ENCODE measurements at places on chromosomes 12 and 14.

- no peak for DNase-seq
Observed at GRCh38 chr12:46439793-46440511, 67.4 kb upstream of the SLC38A2 start.

DNA sequence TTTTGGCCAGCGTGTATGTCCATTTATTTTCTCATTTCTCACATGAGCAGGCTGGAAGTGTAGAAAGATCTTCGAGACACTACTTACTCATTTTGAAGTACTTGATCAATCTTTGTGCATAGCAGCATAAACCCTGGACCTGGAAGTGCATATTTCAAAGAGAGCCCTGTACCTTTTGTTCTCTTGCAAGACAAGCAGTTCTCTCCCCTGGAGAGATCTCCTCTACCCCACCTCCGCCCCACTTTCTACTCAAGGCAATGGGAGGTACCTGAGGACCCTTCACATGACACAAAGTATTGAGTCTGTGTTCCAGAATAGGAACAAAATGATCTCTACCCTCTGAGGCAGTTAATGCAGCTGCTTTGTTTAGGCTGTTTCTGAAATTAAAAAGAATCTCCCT, 27.4 kb upstream of the RASSF3 start:
- no peak for DNase-seq

DNA sequence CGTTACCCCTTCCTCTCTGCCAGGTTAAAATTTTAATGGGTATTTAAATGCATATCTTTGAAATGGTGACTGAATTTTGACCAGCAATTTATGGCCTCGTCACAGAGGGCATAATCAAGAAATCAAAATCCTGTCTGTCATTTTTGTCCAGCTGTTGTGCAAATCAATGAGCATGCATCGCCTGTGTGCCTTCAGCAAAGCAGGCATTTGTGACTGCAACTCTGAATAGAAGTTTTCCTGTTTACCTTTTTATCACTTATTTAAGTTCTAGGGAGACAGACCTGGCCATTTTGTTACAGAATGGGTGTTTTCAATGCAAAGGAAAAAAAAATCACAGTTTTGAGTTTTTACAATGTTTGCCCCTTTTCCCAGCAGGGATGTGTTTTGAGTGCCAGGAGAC, 107.4 kb downstream of the PPM1A start:
- no peak for DNase-seq

DNA sequence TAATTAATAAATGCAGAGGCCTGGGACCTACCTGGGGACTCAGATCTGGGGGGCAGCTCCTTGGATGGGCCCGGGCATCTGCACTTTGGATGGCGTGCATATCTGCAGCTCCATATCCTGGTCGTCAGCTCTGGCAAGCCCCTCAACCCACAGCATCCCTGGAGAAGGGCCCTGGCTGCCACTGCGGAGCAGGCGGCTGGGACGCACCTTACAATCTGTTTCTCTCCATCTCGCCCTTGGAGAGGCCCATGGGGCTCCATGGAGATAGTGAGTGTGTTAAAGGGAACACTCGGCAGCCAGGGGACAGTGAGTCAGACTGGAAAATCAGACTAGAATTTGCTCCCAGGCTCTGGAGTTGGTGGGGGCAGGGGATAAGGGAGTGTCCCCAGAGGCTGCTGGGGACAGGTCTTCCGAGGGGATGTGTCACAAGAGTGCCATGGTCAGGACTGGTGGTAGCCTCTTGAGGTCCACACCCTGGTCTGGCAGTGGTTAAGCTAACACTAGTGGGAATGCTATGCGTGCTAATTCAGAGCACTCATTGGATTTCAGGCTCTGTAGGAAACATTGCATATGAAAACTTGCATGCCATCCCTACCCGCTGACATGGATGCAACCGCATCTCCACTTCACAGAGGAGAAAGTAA, 21.5 kb downstream of the RFLNA start:
- DNase-seq: no peak

GRCh38 chr12:108156717-108157116, 27.6 kb downstream of the WSCD2 start:
- DNase-seq: no peak

- no peak for DNase-seq
Observed at GRCh38 chr12:112331886-112332285, 50.3 kb downstream of the HECTD4 start.

- no peak for DNase-seq
Observed at GRCh38 chr12:131379738-131380137, 331.2 kb upstream of the SFSWAP start.

DNA sequence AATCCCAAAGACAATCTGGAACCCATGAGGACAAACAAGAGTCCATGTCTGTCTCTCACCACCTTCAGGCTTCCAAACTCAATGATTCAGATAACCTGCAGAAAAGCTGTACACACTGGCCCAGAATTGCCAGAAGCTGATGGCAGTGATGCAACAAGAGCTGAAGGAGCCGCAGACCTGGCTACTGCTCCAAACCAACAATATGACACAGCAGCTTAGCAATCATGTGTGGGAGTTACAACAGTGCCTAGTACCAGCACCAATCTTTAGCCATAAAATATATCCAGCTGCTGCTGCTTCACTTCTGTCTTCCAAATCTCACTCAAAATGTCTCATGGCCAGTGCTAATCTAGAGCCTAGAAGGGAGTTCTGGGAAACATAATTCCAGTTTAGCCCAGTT, 22.0 kb downstream of the RPS6KA5 start:
- no peak for DNase-seq

DNA sequence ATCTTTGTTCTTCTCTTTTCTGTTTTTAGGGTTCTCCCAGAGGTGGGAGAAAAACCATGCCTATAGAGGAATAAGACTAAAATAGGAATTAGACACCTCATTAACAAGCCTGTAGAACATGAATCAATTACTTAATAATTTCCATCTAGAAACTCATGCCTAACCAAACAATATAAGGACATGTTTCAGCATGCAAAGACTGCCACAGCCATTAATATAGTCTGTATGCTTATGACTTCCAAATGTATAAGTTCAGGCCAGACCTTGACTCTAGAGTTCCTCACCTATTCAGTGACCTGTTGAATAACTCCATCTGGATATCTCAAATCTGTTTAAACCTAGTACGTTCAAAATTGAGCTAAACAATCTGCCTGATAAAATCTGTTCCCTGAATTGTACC, 304.6 kb downstream of the BMP4 start:
- no peak for DNase-seq

DNA sequence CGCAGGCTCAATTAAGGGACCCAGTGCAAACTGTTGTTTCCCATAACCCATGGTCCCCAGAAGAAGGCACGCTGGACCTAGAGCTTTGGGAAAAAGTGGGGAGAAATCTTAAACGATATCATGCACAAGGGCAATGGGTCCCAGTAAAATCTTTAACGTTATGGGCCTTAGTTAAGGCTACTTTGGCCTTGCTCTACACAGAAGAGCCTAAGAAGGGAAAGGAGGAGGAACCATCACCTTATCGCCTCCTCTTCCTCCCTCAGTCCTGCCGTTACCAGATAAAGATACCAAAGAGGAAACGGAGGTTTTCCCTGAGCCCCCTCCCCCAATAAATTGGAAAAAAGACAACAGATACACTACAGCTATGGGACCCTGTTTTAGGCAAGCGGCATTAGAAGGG, 116.9 kb downstream of the PPHLN1 start:
- no peak for DNase-seq

DNA sequence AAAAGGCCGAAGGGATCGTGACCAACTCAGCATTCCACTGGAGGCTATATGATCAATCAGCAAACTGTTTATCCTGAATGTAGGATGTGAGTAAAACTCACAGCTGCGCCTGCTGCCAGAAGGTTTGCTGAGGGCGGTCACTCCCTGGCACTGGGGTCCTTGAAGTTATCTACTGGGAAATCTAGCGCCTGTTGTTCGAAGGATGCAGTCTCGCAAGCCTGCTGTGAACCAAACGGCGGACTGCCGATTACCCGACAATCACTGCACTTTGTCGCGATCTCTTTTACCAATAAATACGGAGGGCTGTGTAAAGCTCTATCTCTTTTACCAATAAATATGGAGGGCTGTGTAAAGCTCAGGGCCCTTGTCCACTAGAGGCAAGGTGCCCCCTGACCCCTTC, 12.9 kb downstream of the DDX51 start:
- DNase-seq: no peak
